SK-N-SH (cell line): ENCODE measurements at places on chromosomes 5 and 9. TPM values are rescaled to one million over a fixed set of nuclear protein-coding genes. Genes with fewer than 3 reads are reported as not detected.

The CCDC69 gene
- polyA plus RNA-seq: 0.38 and 0.54 TPM in 2 replicates

The NFX1 gene
- 19.6 and 27.6 TPM in 2 replicates for polyA plus RNA-seq

The GRXCR2 gene
- polyA plus RNA-seq: not detected in 2 replicates

The EPB41L4B gene
- 0.59 and 0.84 TPM in 2 replicates for polyA plus RNA-seq

The ALDH1A1 gene
- polyA plus RNA-seq: 0.03 and 0.23 TPM in 2 replicates

DNA sequence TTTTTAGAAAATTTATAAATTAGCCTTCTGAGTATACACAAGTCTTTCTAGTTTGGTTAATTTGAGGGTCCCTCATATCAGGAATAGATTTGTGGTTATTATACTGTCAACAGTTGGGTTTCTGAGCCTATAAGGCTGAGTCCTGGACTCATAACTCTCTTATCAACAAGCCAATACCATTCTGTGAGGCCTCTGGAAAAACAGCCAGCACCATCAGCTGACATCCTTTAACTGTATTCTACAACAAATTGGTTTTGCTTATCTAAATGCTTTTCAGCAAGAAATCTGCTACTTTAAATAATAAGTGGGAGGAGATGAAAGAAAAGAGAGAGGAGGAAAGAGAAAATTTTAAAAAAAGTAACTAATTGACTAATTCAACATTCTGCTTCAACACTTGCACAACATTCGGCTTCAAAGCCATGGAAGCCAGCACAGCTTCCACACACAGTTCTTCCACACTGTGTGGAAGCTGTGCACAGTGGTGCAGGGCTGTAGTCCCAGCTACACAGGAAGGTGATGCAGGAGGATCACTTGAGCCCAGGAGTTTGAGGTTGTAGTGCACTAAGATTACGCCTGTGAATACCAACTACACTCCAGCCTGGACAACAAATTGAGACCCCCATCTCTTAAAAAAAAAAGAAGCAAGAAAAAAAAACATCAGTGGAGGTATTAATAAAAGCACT is 84.5 kb downstream of the UBAP2 start:
- no peak for DNase-seq

- no peak for DNase-seq
Measured at GRCh38 chr5:178535299-178536175, 54.7 kb downstream of the COL23A1 start.

DNA sequence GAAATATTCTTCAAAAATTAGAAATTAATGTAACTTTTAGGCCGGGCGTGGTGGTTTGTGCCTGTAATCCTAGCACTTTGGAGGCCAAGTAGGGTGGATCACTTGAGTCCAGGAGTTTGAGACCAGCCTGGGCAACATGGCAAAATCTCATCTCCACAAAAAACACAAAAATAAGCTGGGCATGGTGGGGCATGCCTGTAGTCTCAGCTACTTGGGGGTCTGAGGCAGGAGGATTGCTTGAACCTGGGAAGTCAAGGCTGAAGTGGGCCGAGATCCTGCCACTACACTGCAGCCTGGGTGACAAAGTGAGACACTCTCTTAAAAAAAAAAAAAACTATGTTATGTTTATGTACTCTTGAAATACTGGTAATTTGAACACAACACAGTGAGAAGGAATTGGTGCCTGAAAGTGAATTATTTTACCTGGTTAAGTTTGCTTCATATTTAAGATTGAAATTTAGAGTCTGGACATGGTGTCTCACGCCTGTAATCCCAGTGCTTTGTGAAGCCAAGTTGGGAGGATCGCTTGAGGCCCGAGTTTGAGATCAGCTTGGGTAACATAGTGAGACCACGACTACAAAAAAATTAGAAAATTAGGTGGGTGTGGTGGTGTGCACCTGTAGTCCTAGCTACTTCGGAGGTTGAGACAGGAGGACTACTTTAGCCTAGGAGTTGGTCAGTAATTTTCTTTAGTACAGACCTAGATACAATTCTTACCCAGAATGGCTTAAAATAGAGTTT is 15.0 kb downstream of the ARRDC3 start:
- DNase-seq: no peak

GRCh38 chr9:129889941-129890717 is 54.9 kb downstream of the USP20 start:
- DNase-seq: no peak

- DNase-seq: peak; percentile 16
Measured at GRCh38 chr5:69105996-69106906, 12.4 kb downstream of the SLC30A5 start.

- no peak for DNase-seq
Measured at GRCh38 chr9:134251296-134252069, 74.8 kb upstream of the RXRA start.

DNA sequence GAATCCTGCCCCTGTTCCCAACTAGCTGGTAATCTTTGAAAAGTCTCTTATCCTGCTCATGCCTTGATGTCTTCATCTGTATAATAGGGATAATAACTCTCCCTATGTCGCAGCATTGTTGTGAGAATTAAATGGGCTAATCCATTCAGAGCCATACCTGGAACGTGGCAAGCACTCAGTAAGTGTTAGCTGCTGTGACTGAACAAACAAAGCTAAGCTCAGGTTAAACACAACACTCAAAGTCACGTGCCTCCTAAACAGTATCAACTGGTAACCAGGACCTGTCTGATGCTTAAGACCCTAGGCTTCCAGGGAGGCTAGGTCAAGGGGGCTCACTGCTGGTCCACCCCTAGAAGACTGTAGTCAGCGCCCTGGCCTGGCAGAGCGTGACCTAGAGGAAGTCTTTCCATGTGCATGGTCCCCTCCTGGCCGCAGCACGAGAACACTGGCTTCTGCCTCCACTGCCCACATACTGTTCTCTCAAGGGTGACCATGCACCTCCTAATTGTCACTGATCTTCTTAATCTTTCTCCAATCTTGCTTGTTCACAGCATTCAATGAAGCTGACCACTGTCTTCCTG is 211.1 kb downstream of the TTLL11 start:
- no peak for DNase-seq

DNA sequence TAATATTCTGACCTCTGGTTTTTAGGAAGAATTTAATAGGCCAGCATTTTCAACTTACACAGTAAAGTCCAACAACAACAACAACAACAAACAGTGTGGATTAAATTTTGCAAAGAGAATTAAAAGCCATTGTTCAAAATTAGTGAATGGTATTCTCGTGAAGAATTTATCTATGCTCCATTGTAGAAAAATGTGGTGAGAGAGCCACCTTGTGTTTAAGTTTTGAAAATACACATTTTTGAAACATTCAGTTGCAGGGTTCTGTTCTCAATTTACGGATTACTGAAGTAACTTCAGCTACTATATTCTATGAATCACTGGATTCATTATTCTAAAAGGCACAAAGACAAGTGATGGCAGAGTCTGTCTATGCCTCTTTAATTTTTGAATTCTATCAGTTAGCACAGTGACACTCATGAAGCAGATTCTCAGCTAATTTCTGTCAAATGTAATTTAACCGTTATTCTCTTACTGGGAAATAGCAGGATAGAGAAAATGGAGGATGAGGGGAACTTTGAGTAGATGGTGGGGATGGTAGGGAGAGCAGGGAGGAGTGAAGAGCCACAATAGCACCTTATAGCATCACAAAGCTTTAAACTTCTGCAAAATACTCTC is 11.0 kb downstream of the CCDC152 start:
- DNase-seq: peak; percentile 21

DNA sequence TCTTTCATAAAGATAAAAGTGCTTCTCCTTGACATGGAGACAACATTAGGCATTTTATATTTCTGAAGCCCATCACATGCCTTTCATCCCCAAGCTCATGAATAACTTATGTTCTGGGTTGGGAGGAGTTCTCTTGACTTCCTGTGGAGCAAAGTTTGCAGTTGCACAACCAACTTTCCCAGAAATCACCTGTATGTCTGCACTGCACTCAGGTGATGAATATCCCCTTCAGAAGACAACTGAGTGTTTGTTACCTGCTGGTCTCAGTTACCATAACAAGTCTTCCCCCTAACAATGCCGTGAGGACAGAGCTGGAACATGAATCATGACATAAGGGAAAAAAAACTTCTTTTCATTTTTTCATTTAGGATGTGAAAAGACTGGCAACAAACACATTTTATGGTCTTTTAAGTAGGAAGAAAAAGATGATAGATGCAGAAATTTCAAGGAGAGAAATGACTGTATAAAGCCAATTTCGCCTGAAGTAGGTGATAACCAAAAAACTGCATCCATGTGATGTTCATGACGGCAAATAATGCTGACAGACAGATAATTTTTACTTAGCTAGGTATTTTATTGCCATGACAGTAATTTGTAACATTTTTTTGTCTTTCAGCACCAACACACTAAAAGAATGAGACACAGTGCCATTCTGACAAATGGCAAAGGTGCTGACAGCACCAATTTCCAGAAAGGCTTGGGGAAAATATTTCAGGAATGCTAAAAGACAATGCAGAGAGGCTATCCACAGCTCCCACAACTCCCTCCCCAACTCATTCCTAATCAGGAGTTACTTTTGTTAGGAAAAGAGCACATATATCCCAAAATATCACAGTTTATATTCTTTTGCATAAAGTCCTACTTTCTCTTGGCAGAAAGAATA is 656.3 kb downstream of the PRELID2 start:
- DNase-seq: no peak

GRCh38 chr9:133579601-133580418 is 29.4 kb downstream of the FAM163B start:
- no peak for DNase-seq
